ENCODE measurements at places on chromosomes 13 and 19. TPM values are rescaled to one million over a fixed set of nuclear protein-coding genes. Genes with fewer than 3 reads are reported as not detected.

The PRSS57 gene
- not detected for total RNA-seq

The ZNF667 gene
- 9.2 TPM for total RNA-seq

The TMEM150B gene
- not detected for total RNA-seq

The MIA gene
- 3.8 TPM for total RNA-seq

The WDR88 gene
- not detected for total RNA-seq
